ENCODE measurements at places on chromosomes 4 and X. TPM values are rescaled to one million over a fixed set of nuclear protein-coding genes. Genes with fewer than 3 reads are reported as not detected.

GRCh38 chrX:151393514-151393913 is 3.5 kb upstream of the VMA21 start:
- no peaks in the 10 kb centered on the region for H3K4me1 ChIP-seq
- no peaks in the 10 kb centered on the region for H3K36me3 ChIP-seq
- H3K4me3 ChIP-seq, result no peak overlapping the region
- DNase-seq, result no peak

Gene ETDB
- not detected for total RNA-seq

Gene TLR10
- total RNA-seq, result 0.78 TPM

GRCh38 chr4:108168160-108168670 is 517 bp downstream of the LEF1 start:
- peaks cover 20% of the 10 kb centered on the region for H3K4me1 ChIP-seq
- no peak overlapping the region for H3K27ac ChIP-seq
- no peak for DNase-seq
- peaks cover 72% of the 10 kb centered on the region for H3K27me3 ChIP-seq
- peak overlapping the region; percentile 61 for H3K4me3 ChIP-seq

- no peaks in the 10 kb centered on the region for H3K27me3 ChIP-seq
- no peak for DNase-seq
- H3K36me3 ChIP-seq, result no peaks in the 10 kb centered on the region
- H3K4me1 ChIP-seq, result peaks cover 7% of the 10 kb centered on the region
- peak overlapping the region; percentile 6 for H3K27ac ChIP-seq
These were observed 49.7 kb downstream of the XIAP start for GRCh38 chrX:123909523-123909922.

DNA sequence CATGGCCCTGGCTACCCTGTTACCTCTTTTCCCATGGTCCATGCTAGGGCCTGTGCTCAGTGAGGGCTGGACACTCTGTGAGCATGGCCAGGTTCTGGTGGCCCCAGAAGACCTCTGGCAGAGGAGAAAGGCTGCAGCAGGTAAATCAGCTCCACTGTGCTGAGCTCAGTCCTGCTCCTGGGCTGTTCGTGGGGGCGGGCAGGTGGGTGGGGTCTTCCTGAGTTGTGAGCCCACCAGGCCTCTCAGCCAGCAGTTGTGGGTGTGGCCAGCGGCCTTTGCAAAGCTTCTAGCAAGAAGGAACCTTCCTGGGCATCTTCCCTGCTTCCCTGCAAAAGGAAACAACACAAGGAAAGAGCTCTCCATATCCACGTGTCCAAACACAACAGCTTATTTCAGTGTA is 85.3 kb upstream of the STX18 start:
- no peaks in the 10 kb centered on the region for H3K36me3 ChIP-seq
- no peak overlapping the region for H3K27ac ChIP-seq
- H3K27me3 ChIP-seq, result no peaks in the 10 kb centered on the region
- H3K4me1 ChIP-seq, result no peaks in the 10 kb centered on the region
- DNase-seq, result no peak

DNA sequence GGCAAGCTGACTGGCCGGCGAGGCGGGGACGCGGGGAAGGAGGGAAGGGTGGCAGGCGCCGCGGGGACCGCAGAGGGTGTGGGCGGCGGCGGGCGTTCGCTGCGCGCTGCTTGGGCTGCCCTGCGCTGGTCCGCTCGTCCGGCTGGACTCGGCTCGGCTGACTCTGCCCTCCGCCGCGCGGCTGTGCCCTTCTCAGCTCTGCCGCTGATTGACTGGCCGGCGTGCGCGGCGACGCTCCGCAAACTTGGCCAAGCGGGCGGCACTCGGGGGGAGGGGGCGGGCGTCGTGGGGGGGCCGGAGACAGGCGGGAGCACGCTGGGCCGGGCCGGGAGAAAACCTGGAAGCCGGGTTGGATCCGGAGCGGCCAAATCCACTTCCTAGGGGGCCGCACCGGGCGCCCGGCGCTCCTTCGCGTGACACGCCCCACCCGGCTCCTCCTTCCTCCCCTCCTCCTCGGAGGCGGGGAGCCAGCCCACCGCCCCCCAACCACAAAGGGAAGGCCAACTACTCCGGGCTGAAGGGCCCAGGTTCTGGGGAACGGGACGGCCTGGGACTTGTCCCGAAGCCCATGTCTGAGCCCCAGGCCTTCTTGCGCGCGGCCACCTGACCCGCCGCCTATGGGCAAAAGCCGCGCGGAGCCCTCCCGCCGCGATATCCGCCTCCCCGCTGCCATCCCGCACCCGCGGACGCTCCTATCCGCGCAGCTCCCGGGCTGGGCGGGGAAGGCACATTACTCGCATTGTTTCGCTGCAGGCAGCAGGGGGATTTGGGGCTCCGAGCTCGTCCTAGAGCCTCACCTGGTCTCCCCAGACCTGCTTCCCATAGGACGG is at the start of gene GPC4:
Gene GPC4 (minus strand): TSS at position 214 of the 830 bp plus-strand sequence. CDS start 524 bp downstream, outside the sequence.
- peak within 1 kb of the TSS; percentile 68 for H3K27ac ChIP-seq
- no peaks in the 10 kb centered on the region for H3K4me1 ChIP-seq
- H3K27me3 ChIP-seq, result no peaks in the 10 kb centered on the region
- DNase-seq, result peak; percentile 91
- peak within 1 kb of the TSS; percentile 58 for H3K4me3 ChIP-seq
- H3K36me3 ChIP-seq, result no peaks in the 10 kb centered on the region

GRCh38 chrX:37371578-37371991 is 22.4 kb downstream of the PRRG1 start:
- no peaks in the 10 kb centered on the region for H3K4me1 ChIP-seq
- no peaks in the 10 kb centered on the region for H3K27me3 ChIP-seq
- H3K27ac ChIP-seq, result no peak overlapping the region

DNA sequence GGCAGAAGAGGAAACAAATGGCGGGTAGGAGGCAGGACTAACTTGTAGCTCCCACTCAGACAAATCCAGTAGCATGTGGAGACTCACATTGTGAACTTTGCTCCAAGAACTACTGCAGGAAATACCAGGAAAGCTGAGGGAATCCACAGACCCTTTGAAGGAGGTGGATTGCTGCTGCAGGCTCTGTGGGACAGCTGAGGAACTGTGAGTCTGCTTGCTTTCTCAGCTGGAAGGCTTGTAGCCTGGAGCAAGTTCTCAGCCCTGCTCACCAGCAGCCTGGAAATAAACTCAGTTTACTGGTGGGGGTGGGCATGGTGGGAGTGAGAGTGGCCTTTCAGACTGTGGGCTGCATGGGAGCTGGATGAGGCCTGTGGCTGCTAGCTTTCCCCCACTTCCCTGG is 16.0 kb downstream of the RTL3 start:
- no peak overlapping the region for H3K27ac ChIP-seq
- no peak overlapping the region for H3K4me3 ChIP-seq
- no peaks in the 10 kb centered on the region for H3K27me3 ChIP-seq
- no peaks in the 10 kb centered on the region for H3K4me1 ChIP-seq
- H3K36me3 ChIP-seq, result no peaks in the 10 kb centered on the region
- no peak for DNase-seq

DNA sequence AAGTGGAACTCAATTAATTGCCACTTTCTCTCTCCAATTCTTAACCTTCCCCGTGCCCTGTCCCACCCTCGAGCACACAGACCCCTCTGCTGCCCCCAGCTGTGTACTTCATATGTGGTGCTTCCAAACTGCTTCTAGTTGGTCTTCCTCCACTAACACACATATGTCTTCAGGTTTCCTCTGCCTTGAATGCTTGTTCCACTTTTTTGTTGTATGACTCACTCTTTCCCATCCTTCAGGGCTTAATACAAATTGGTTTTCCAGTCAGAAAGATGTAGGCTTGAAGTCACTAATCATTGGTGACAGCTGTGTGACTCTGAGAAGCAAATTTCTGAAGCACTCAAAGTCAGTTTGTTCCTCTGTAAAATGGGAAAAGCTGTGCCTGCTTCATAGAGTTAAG is 30.6 kb downstream of the TRIM2 start:
- no peak for DNase-seq
- H3K27ac ChIP-seq, result no peak overlapping the region

DNA sequence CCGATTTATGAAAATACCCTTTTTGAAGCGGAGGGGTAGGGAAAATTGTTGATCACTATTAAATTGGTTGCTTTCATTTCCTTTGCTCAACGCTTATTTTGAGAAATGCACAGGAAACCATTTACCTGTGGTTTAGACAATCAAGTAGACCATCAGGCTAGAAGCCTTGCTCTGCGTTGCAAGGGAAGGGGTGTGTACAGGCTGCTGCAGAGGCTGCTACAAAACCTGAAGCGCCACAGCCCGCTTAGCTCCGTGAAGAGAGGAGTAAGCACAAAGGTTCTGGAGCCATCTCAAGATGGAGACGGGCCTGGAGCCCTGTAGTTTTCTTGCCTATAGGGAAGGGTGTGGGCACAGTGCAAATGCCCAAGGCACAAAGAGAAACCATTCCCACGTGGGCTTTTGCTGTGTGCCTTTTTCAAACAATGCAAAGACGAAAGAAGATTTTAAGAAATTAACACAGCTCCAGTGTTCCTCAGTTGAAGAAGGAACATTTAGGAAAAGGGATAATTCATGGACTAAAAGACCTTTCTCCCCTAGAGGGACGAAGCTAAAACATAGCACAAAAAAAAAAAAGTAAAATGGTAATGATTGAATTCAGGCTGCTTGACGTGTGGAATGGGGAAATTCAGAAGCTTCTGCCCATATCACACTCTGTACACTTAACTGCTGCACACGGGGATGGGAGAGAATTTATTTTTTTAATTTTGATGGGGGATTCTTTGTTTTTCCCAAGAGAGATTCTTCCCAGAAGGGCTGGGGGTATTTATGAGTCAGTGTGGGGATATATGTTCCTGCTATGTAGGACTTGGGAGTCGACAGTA is 3.5 kb downstream of the TMSB4X start:
- H3K27me3 ChIP-seq, result no peaks in the 10 kb centered on the region
- peak; percentile 71 for DNase-seq
- peak overlapping the region; percentile 70 for H3K4me3 ChIP-seq
- H3K4me1 ChIP-seq, result no peaks in the 10 kb centered on the region

Gene NKX1-1
- not detected for total RNA-seq

DNA sequence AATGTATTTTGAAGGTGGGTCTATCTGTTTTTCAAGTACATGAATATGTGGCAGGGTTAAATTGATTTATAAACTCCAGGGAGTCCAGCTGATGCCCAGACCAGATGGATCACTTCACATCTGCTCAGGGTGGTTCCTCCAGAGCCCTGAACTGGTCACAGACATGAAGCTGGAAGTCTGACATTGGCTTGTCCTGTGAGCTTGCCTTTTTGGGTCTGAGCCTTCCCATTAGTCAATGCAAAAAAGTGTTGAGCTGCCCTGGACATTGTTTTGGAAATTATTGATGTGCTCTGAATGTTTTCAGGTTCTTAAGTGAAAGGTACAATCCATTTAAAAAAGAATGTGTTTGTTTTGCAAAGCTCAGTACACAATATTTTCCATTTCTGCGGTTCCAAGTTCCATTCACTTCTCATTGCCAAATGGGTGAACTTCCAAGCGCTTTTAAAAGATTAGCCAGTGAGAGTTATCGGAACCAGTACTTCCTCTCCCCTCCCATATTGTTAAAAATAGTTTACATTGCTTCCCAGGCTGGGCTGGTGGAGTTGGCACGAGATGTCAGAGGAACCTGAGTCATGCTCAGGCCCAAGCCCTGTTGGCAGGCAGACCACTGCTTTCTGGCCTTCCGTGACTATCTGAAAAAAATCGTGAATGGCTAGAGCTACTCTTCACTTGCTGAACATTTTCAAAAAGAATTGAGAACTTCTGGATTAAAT is 52.1 kb downstream of the PDGFRA start:
- peaks cover 37% of the 10 kb centered on the region for H3K4me1 ChIP-seq
- peak overlapping the region; percentile 53 for H3K27ac ChIP-seq
- no peak overlapping the region for H3K4me3 ChIP-seq
- DNase-seq, result no peak
- H3K36me3 ChIP-seq, result no peaks in the 10 kb centered on the region

DNA sequence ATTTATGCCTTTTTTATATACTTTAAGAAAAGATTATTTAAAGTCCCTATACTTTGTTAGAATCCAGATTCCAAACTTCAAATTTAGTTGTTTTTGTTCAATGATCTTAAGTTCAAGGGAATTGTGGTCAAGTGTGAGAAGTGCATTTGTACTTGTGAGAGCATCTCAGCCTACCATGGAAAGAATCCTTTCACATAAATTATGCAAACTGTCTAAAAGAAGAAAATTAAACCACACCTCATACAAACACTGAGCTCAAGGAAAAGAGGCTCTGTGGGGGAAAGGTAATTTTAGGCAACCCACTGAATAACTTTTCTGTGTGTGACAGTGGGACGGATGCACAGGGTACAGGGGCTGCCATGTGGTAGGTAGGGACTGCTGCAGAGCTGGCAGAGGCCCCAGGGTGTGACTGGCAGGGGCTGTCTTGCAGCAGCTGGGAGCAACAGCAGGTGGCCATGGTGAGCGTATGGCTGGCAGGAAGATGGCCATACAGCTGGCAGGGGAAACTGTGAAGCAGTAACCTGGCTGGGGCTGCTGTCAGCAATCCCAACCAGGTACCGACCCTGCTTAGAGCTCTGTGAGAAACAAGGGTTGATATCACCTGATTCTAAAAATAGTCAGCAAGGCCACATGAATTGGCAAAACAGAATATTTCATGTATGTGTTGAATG is 130.6 kb downstream of the UGT8 start:
- no peaks in the 10 kb centered on the region for H3K27me3 ChIP-seq
- no peaks in the 10 kb centered on the region for H3K36me3 ChIP-seq
- no peaks in the 10 kb centered on the region for H3K4me1 ChIP-seq
- no peak overlapping the region for H3K4me3 ChIP-seq

DNA sequence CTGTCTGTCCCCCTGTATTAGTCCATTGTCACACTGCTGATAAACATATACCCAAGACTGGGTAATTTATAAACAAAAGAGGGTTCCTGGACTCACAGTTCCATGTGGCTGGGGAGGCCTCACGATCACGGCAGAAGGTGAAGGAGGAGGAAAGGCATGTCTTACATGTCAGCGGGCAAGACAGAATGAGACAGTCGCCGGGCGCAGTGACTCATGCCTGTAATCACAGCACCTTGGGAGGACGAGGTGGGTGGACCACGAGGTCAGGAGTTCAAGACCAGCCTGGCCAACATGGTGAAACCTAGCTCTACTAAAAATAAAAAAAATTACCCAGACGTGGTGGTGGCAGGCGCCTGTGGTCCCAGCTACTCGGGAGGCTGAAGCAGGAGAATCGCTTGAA is 24.7 kb downstream of the IL3RA start:
- H3K4me3 ChIP-seq, result no peak overlapping the region
- H3K4me1 ChIP-seq, result no peaks in the 10 kb centered on the region
- H3K36me3 ChIP-seq, result peaks cover 15% of the 10 kb centered on the region

Gene UNC5C
- 6.7 TPM for total RNA-seq

Gene XAGE1A
- 0.75 TPM for total RNA-seq

DNA sequence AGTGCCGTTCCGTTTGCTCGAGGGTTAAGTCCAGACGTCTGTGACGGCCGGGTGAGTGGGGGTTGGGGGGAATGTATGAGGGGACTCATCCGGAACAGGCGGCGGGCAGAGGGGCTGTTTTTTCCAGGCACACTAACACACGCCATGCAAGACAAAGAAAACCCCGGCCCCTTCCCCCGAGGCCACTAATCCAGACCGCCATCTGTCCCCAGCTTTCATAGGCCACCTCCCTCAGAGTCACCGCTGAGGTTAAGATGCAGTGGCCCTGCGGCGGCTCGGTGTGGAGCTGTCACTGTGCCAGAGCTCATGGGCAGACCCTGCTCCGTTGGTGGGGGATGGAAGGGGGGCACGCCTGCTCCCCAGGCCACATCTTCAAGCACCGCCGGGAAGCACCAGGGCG is 34.1 kb downstream of the SORCS2 start:
- H3K4me3 ChIP-seq, result no peak overlapping the region
- no peaks in the 10 kb centered on the region for H3K27me3 ChIP-seq
- no peak for DNase-seq
